ENCODE measurements at places on chromosomes 7 and 10.

DNA sequence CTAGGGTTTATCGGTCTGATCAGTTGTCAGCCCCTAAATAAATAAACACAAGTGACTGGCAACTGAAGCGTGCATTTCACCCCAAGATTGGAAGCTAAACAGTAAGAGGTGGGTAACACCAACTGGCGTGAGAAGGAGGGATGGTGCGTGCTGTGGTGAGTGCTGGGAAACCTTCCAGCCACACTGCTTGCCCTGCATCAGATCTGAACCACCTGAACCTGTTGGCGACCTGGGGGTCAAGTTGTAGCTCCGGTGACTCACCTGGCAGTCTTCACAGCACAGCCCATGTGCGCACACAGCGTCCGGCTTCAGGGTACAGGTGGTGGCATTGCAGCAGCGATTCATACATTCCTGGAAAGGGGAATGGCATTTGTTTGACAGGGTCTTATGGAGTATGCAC, 170.1 kb downstream of the FANK1 start:
- no peak for DNase-seq

DNA sequence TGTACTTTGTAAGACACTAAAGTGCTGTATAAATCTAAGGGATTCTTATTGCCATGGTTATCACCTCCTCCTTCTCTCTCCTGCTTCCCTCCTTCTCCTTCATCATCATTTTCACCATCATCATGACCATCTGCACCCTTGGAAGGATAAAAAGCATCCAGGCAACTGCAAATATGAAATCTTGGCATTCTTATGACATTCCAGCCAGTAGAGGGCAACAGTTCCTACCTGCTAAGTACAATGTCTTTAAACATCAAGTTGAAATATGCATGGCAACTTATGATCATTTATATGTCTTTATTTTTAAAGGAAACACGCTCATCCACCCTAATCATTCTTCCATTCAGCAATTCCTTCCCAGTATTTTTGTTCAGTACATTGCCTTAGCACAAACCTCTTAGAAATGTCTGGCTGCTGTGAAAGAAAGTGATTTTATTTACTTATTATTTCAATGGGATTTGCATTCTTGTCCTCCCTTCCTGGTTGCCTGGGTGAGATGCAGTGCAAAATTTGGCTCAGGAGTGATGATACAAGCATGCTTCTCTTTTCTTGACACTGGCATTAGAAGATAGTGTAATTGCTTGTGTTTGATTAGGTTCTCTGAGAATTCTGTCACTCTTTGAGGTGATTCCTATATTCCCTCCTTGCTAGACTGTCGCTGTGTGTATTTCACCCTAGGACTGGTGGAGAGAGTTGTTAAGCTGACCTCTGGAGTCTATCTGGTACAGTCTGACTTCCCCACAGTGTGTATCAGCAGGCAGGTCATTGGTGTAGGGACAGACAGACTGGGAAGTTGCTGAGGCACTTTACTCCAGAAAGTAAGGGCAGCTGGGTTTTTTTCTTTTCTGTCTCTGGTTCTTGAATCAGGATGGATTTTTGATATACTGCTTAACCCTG, 188.5 kb upstream of the BMPER start:
- DNase-seq, result peak; percentile 16

GRCh38 chr10:30749385-30749784, 119.8 kb upstream of the LYZL2 start:
- DNase-seq, result no peak

DNA sequence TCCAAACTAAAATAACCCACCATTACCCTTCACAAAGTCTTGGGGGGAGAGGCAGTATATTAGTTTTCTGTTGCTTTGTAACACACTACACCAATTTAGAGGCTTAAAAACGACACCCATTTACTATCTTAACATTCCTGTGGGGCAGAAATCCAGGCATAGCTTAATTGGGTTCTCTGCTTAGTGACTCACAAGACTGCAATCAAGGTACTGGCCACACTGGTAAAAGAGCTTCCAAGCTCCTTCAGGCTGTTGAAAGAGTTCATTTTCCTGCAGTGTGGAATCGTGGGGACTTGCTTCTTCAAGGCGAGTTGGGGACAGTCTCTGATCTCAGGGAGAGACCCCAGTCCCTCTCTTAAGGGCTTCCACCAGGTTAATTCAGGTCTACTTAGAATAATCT, 139.1 kb downstream of the XPNPEP1 start:
- no peak for DNase-seq

- DNase-seq, result no peak
These were observed 940.7 kb downstream of the NRG3 start for GRCh38 chr10:82815680-82816079.

- no peak for DNase-seq
These were observed 29.9 kb downstream of the ERLIN1 start for GRCh38 chr10:100155936-100156335.

DNA sequence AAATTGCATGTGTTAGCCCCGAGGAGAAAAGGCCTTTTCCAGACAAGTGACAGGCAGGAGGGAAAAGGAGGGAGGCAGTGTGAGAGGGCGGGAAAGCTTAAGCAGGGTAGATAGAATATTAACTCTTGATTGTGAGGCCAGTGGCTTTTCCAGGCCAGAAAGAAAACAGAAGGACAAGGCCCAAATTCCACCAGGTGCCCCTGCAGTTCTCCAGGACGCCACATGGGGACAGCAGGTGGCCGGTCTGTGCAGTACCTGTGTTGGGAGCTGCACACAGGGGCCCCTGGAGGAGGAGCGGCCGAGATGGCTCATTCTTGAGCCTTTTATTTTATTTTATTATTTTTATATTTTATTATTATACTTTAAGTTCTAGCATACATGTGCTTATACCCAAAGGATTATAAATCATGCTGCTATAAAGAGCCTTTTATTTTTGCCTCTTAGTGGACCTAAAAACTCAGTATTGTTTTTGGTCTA, 141.3 kb upstream of the KLF14 start:
- no peak for DNase-seq

DNA sequence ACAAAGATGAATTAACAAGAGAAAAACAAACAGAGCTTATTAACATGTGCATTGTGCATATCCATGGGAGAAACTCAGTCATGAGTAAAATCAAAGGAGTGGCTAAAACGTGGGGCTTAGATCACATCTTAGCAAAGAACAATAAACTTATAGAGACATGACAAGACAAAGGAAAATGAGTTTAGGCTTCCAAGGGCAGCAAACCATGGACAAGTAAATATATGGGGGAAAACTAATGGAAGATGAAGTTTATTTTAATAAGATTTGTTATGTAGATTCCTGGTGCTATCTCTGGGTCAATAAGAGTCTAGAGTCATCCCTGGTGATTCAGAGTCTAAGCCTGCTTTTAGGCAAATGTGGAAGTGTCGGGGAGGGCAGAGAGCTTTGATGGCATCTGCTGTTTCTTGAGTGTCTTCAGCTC, 87.2 kb upstream of the PLPP4 start:
- DNase-seq, result peak; percentile 4

GRCh38 chr7:47890125-47890524, 58.1 kb downstream of the PKD1L1 start:
- no peak for DNase-seq

- DNase-seq, result no peak
These were observed 311.3 kb downstream of the BICC1 start for GRCh38 chr10:58823983-58824382.

DNA sequence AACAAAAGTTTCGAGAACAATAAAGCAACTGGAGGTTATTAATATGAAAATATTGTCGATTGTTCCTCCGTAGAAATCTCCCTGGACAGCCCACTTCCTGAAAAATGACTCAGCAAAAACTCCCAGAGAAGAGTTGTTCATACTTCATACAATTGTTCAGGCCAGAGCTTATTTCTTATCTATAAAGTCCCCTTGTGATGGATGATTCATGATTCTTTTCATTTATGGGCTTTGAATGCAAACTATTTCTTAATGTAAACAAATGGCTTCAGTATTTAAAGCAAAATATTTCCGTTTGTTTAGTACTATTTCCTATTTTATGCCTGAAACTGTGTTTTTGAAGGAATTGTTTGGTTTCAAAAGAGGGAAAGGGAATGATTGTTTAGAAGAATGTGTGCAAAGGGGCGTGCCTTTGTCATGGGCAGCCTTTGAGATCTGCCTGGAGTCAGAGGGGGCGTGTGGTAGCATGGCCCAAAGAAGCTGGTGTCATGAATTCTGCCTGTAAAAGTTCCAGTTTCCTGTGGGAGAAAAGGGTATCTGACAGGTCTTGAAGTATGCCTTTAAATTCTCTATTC, 26.2 kb upstream of the EXOC6 start:
- DNase-seq, result no peak

DNA sequence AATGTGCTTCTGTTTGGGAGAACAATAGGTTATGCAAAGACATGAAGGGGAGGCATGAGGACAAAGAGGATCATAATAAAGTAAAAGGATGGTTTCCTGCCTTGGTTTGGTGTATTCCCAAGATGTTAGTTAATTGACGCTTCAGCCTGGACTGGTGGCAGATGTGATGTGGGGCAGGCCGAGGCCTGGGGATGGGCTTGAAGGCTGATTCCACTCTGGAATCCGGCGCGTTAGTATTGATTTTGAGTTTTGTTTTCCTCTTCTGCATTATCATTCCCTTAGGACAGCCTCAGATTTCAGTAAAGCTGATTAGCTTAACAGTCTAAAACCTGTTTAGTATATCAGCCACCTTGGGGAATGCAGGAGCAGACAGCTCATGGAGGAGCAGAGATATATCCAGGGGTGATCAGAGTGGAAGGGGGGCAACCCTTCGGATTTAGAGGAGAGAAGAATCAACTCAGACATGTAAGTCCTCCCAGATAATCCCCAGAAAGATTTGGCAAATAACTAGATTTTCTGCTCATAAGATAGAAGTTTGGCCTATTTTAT, 159.8 kb upstream of the MTPN start:
- DNase-seq, result no peak

GRCh38 chr10:43193496-43194080, 55.3 kb downstream of the CSGALNACT2 start:
- no peak for DNase-seq

- no peak for DNase-seq
These were observed 7.5 kb downstream of the HOXA1 start for GRCh38 chr7:27088002-27088922.

GRCh38 chr10:124921261-124921660, 20.7 kb upstream of the ZRANB1 start:
- DNase-seq, result no peak

DNA sequence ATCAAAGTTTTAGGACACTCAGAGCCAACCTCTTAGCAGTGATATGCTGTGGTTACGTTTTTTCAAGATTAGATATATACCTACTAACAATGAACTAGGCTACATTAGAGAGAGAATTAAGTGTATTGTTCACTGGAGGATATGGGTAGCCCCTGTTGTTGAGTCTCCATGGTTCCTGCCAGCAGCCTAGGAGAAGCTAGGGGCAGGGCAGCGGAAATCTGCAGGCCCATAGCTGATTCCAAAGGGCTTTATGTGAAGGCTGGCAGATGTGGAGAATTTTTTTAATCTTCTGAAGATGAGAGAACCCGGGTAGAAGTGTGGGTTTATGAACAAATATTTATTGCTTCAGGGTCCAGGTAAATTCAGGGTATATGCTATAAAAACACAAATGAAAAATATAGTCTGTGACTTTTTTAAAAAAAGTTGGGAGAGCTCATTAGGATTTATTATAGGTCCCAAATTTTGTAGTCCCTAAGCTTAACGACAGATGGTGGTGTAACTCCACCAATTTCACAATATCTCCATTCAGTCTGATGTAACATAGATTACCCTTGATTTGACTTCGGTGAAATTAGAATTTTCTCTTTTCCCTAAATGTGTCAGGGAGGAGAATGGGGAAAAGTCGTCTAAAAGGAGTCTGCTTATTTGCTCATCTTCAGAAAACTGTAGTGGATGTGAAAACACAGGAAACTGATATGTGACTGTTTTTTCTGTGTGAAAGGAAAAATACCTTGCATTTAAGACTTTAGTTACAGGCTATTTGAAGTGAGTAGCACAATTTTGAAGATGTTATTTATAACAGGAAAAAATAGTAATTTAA, 163.0 kb upstream of the PPP1R3A start:
- peak; percentile 11 for DNase-seq

- no peak for DNase-seq
These were observed 76.3 kb downstream of the FOXI2 start for GRCh38 chr10:127813290-127813689.

GRCh38 chr10:107019154-107019553, 145.4 kb downstream of the SORCS1 start:
- no peak for DNase-seq

Measured in NCI-H526 (cell line).